BJ (cell line): ENCODE measurements at places on chromosomes 13 and 19. TPM values are rescaled to one million over a fixed set of nuclear protein-coding genes. Genes with fewer than 3 reads are reported as not detected.

- no peak for DNase-seq
These were observed 141.7 kb downstream of the EFNB2 start for GRCh38 chr13:106393776-106394175.

DNA sequence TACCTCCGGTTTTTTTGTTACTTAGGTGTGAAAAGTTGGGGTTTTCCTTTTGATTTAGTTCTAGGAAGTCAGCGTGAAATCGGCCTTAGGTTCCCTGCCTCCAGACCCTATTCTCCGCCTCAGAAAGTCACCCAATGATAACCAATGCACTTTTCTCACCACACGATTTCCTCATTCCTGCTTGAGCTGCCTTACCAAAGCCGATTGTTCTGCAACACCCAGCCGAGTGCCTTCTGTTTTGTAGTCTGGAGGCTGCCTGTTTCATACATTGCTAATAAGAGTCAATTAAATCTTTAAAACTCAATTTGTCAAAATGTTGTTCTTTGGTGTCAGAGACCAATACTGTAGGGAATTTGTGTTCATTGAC, 39.7 kb downstream of the GJA3 start:
- no peak for DNase-seq

DNA sequence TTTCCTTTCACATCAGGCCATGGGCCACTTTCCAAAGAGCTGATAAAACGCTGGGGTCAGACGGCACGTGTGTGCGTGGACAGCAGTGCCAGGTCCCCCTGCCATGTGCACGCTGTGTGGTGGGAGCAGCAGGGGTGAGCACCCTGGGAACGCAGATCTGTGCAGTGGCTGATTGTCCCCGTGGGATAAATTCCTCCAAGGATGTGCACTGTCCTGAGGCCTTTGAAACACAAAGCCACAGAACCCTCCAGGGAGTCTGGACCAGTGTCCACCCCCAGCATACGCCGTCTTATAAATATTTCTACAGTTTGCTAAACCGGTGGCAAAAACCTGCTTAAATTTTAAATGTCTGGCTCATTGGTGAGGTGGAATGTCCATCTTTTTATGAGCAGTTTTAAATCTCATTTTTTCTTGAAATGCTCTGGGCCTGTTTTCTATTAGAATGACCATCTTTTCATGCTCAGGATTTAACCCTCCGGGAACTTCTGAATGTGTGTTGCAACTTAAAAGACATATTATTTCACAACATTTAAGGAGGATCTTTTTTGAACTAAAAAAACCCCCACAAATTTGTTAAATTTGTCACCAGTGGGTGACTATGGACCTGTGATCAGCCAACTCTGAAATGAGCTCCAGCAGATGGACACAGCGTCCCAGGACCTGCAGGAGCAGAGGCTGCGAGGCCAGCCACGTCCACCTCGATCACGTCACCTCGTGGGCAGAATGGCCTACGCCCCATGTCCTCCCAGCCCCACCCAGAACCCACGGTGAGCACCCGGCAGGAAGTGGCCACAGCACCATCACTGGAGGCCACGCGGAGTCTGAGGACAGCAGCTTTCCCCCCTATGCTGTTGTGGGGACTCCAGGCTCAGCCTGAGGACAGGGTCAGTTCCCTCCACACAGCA, 68.6 kb downstream of the RASA3 start:
- DNase-seq: peak; percentile 87

- DNase-seq: no peak
These were observed 117.1 kb upstream of the USP29 start for GRCh38 chr19:57002710-57003109.

GRCh38 chr19:49020931-49021895, 2.9 kb downstream of the CGB3 start:
- no peak for DNase-seq

DNA sequence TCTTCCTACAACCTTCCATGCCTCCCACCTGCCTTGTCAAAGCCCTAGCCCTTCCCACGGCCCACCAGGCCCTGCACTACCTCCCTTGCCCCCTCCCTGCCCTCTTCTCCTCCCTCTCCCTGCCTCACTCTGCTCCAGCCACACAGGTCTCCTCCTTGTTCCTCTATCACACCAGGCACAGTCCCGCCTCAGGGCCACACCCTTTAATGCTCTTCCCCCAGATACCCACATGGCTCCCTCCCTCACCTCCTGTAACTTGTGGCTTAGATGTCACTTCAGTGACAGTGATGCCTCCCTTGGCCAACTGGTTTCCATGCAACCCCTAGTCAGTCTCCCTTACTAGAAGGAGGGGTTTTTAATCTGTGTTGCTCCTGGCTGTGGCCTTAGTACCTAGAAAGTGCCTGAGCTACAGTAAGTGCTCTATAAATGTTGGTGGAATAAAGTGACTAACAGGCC, 1.3 kb downstream of the SIRT6 start:
- DNase-seq: no peak

- no peak for DNase-seq
These were observed 177.3 kb downstream of the COL4A1 start for GRCh38 chr13:110129539-110130186.

DNA sequence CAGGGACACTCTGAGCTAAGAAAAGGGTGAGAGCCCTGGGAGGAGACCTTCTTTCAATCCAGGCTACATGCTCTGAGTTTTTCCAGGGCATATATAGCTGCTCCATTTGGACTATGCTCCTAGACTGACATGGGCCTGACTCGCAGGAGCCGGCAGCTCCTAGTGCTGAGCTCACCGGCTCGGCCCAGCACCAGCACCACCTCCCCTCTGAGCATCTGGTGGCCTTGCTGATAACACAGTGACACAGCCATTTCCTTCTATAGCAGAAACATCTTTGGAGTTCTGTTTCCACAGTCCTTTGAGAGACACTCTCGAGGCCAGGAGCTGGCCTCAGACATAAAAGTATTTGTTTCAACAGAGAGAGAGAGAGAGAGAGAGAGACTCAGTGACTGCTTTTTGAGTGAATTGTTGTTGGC, 184.9 kb downstream of the TM9SF2 start:
- DNase-seq: no peak

DNA sequence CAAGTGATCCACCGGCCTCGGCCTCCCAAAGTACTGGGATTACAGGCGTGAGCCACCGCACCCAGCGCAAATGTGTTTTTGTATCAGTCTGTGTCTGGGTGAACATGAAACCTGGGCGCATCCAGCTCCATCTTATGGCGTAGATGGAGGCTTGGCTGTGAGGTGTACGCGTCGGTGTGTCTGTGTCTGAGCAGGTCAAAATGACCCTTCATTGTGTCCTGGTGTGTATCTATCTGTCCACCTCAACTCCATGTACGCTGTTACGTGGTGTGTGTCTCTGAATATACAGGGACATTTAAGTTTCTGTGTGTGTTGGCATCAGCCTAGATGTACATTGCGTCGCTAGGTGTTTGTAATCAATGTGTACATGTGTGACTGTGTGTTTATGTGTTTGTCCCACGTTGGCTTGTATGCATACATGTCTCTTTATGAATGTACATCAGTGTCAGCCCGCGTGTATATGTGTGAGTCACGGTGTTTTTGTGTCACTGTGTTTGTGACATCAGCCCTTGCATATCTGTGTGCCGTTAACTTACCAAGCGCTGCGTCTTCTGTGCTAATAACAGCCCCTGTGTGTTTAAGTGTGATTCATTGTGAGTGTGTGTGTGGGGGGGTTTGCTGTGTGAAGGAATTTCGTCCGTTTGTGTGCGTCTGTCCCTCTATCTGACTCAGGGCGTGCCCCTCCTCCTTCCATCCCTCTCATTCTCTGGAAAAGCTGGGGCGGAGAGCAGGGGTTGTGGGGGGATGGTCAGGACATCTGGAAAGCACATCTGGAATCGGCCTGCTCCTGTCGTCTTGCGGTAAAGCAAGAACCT, 6.4 kb downstream of the AXL start:
- DNase-seq: peak; percentile 98

GRCh38 chr19:48815870-48816501, 5.2 kb upstream of the BCAT2 start:
- no peak for DNase-seq

DNA sequence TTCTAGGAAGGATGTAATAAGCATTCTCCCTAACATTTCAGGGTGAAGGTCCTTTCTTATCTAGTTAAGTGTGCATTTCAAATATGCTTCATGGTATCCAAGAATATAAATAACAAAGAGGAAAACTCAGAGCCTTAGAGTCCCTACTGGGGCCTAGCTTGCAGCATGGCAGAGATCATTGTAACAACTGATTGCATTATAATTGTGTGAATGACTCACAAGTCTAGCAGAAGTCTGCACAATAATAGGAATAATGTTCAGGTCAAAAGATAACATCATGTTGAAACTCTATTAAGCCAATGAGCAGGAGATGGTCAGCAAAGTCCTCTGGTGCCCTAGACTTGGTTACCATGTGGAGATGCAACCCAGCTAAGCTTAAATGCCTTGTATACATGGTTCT, 3.4 kb downstream of the POSTN start:
- no peak for DNase-seq

DNA sequence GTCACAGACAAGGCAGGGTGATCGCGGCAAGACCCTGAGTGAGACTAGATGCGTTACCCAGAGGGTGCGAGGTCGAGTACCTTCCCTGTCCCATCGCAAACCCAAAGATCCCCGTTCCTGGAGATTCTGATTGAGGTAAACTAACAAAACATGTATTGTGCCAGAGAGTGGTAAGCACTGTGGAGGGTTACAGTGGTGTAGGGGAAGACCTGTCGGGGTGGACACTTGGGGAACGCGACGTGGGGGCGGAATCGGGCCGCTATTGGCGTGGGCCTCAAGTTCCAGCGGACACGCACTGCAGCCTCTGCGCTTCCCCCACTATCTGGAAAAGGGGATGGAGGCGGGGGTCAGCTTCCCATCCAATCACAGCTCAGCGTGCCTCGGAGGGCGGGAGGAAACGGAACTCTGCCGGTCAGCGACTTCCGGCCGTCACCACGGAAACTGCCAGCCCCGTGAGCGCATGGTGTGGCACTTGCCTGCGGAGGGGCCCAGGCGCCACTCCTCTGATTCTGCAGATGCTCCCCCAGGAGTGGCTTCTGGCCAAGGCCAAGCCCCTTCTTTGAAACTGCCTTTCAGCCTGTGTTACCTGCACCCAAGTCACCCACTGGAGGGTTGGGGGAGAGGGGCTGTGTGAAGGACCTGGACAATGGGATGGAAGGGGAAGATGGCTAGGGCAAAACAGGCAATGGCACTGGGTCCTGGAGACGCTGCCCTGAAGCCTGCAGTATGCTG, 1.0 kb upstream of the UBE2M start:
- DNase-seq: peak; percentile 64

DNA sequence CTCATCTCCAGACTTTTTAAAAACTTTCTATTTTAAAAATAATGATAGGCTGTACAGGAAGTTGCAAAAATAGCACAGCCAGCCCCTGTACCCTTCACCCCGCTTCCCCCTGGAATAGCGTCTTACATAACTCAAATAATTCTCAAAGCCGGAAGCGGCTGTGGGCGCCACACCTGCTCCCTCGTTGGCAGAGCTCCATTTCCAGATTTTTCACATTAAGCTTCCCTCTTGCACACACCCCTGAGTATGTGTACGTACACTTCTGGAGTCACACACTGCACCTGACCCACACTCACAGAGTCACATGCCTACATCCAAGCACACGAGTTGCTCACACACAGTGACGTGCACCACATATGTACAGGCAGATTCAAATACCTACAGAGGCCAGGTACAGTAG, 24.9 kb upstream of the DPP9 start:
- DNase-seq: no peak

DNA sequence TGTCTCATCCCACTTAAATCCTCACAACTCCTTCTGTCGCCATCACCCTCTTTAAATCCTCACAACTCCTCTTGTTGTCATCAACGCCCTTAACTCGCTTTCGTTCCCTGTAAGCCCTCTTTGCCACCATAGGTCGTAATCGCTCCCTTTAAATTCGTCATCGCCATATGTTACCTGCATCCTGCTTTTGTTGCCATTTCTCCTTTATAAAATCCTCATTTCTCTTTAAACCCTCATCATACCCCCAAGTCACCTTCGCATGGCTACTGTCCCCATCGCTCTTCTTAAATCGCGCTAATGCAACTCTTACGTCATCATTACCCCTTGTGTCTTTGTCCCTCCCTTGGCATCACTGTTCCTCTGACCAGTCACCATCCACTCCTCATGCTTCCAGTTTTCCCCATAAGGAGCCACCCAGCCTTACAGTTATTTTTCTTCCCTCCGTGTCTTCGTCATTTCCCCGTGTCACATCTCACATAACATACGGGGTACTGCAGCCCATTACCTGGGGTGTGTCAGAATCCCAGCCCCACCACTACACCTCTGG, 539 bp downstream of the PLD3 start:
- no peak for DNase-seq

- DNase-seq: peak; percentile 43
These were observed 28.5 kb downstream of the ZNF266 start for GRCh38 chr19:9406798-9407352.

GRCh38 chr19:3175781-3176714, 2.5 kb upstream of the S1PR4 start:
- DNase-seq: peak; percentile 75

DNA sequence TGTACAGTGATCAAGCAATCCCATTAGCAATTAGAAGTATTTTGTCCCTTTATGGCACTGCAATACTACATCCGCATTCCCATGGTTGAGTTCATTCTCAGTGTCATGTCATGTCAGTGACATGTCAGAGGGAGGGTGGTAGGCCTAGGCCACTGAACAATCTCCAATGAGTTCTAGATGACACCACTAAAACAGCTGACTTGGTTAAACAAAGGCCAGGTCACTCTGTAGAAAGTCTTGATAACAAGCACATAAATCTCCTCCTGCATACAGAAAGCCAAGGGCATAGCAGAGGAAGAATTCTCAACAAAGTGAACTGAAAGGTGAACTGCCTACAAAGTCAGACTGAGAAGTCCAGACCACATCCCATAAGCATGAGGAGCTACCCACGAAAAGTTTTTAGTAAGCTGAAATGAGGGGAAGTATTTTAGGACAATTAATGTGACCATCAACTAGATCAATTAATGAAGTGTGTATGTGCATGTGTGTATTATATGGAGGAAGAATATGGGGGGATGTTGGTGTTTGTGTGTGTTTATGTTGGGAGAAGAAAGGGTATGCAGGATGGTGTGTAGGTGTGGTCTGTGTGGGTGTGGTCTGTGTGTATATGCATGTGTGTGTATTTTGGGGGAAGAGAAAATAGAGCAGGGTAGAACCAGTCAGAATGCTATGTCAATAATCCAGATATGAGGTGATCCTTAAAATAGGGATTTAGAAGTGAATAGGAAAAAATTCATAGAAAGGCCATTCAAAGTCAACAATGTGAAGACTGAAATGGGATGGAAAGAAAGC, 67.7 kb downstream of the TBC1D4 start:
- DNase-seq: no peak

GRCh38 chr13:26629260-26629825, 71.9 kb downstream of the WASF3 start:
- DNase-seq: no peak

- no peak for DNase-seq
These were observed 14.1 kb upstream of the ZFP14 start for GRCh38 chr19:36392916-36393673.

Gene CYP2F1
- not detected in 2 replicates for polyA plus RNA-seq

Gene OR7C1
- not detected in 2 replicates for polyA plus RNA-seq

Gene SLITRK6
- polyA plus RNA-seq: 0.31 and 0.80 TPM in 2 replicates

Gene ARHGEF18
- 8.6 and 12.7 TPM in 2 replicates for polyA plus RNA-seq

Gene SPART
- polyA plus RNA-seq: 32.7 and 58.4 TPM in 2 replicates

Gene PVR
- 84.4 and 129 TPM in 2 replicates for polyA plus RNA-seq

Gene GAPDHS
- polyA plus RNA-seq: not detected in 2 replicates

Gene C13orf46
- polyA plus RNA-seq: 0.58 and 0.65 TPM in 2 replicates

Gene TMPRSS9
- not detected in 2 replicates for polyA plus RNA-seq

Gene GPR12
- polyA plus RNA-seq: not detected in 2 replicates
